ENCODE measurements at places on chromosomes 5 and 9.
A peak's percentile ranks its signal among the peaks of the same experiment; 100 is the strongest.

- DNase-seq = no peak
- H3K36me3 ChIP-seq = peaks cover 22% of the 10 kb centered on the region
- H3K27ac ChIP-seq = no peak overlapping the region
- H3K27me3 ChIP-seq = no peaks in the 10 kb centered on the region
- H3K4me3 ChIP-seq = no peak overlapping the region
Observed at GRCh38 chr9:97908705-97909104, 13.6 kb downstream of the TRMO start.

DNA sequence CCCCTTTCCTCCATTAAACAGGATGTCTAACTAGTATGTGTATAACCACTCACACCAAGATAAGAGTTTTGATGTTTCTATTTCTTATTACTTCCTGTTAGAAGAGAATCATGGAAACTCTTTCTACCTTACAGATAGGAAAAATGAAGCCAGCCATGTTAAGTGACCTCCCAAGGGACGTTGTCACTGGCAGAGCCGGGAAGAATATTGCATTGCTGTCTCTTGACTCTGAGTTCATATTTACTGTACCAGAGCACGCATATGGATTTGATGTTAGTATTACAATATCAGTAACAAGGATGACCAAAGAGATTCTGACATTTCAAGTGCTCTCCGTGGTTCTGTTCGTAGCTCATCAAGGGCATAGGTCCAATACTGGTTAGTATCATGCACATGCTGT is 12.5 kb upstream of the C5orf63 start:
- DNase-seq = no peak
- H3K4me3 ChIP-seq = no peak overlapping the region
- H3K27me3 ChIP-seq = peaks cover 1% of the 10 kb centered on the region
- no peaks in the 10 kb centered on the region for H3K36me3 ChIP-seq
- H3K27ac ChIP-seq = no peak overlapping the region

DNA sequence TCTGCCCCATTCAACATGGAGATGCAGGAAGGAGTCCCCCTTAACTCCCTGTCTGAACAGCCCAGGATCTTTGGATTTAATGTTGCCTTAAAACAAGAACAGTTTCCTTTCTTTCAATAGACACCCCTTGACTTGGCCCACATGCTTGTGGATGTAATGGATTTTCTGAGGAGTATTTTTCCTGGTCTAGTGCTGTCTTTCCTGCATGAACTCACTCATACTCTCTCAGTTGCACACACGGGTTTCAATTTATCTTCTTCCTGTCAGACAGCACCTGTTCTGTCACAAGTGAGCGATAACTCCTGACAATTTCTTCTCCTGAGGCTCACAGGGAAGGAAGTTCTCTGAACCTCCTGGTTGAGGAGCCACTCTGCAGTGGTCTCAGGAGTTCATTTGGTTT is 85.1 kb downstream of the ACER2 start:
- DNase-seq = no peak
- peaks cover under 1% of the 10 kb centered on the region for H3K27me3 ChIP-seq
- H3K36me3 ChIP-seq = no peaks in the 10 kb centered on the region
- peak overlapping the region; percentile 86 for H3K27ac ChIP-seq
- H3K4me3 ChIP-seq = no peak overlapping the region
- H3K4me1 ChIP-seq = peaks cover 13% of the 10 kb centered on the region

- H3K27me3 ChIP-seq = no peaks in the 10 kb centered on the region
- peaks cover 4% of the 10 kb centered on the region for H3K36me3 ChIP-seq
- H3K4me1 ChIP-seq = no peaks in the 10 kb centered on the region
- no peak overlapping the region for H3K27ac ChIP-seq
- no peak for DNase-seq
Observed at GRCh38 chr9:101326501-101326900, 58.3 kb downstream of the BAAT start.

- no peak for DNase-seq
- peaks cover 3% of the 10 kb centered on the region for H3K27me3 ChIP-seq
- H3K27ac ChIP-seq = no peak overlapping the region
- no peaks in the 10 kb centered on the region for H3K36me3 ChIP-seq
- no peak overlapping the region for H3K4me3 ChIP-seq
- H3K4me1 ChIP-seq = peaks cover 16% of the 10 kb centered on the region
Observed at GRCh38 chr5:154945695-154946301, 4.9 kb downstream of the MRPL22 start.

GRCh38 chr5:111993242-111993641 is 236.2 kb upstream of the NREP start:
- no peak overlapping the region for H3K27ac ChIP-seq
- no peaks in the 10 kb centered on the region for H3K27me3 ChIP-seq
- peaks cover 4% of the 10 kb centered on the region for H3K36me3 ChIP-seq
- H3K4me1 ChIP-seq = no peaks in the 10 kb centered on the region
- no peak for DNase-seq

DNA sequence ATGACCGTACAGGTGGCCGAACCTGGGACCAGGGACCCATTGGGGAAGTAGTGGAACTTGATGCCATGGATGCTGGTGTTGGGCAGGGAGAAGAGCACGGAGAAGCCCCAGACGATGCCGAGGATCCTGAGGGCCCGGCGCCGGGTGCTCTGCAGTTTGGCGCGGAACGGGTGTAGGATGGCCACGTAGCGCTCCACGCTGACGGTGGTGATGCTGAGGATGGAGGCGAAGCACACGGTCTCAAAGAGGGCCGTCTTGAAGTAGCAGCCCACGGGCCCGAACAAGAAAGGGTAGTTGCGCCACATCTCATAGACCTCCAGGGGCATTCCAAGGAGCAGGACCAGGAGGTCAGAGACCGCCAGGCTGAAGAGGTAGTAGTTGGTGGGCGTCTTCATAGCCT is 585 bp downstream of the NMUR2 start:
- H3K27me3 ChIP-seq = peaks cover 1% of the 10 kb centered on the region
- no peak overlapping the region for H3K4me3 ChIP-seq
- H3K4me1 ChIP-seq = no peaks in the 10 kb centered on the region
- H3K36me3 ChIP-seq = no peaks in the 10 kb centered on the region
- no peak overlapping the region for H3K27ac ChIP-seq

- H3K27ac ChIP-seq = no peak overlapping the region
- peaks cover 11% of the 10 kb centered on the region for H3K4me1 ChIP-seq
- peaks cover 2% of the 10 kb centered on the region for H3K27me3 ChIP-seq
- H3K4me3 ChIP-seq = no peak overlapping the region
- no peaks in the 10 kb centered on the region for H3K36me3 ChIP-seq
Observed at GRCh38 chr5:175677571-175677970, 19.7 kb downstream of the HRH2 start.

- no peaks in the 10 kb centered on the region for H3K27me3 ChIP-seq
- H3K4me1 ChIP-seq = no peaks in the 10 kb centered on the region
- H3K36me3 ChIP-seq = no peaks in the 10 kb centered on the region
- no peak overlapping the region for H3K4me3 ChIP-seq
- no peak overlapping the region for H3K27ac ChIP-seq
Observed at GRCh38 chr5:156379206-156379605, 52.2 kb downstream of the SGCD start.

- H3K27ac ChIP-seq = no peak overlapping the region
- H3K27me3 ChIP-seq = no peaks in the 10 kb centered on the region
- no peaks in the 10 kb centered on the region for H3K36me3 ChIP-seq
- H3K4me1 ChIP-seq = no peaks in the 10 kb centered on the region
- no peak for DNase-seq
- H3K4me3 ChIP-seq = no peak overlapping the region
Observed at GRCh38 chr9:118108971-118109370, 404.8 kb downstream of the TLR4 start.

GRCh38 chr9:28212979-28213378 is 639.7 kb upstream of the C9orf72 start:
- H3K36me3 ChIP-seq = no peaks in the 10 kb centered on the region
- H3K27ac ChIP-seq = no peak overlapping the region
- peaks cover 8% of the 10 kb centered on the region for H3K4me1 ChIP-seq
- DNase-seq = no peak

DNA sequence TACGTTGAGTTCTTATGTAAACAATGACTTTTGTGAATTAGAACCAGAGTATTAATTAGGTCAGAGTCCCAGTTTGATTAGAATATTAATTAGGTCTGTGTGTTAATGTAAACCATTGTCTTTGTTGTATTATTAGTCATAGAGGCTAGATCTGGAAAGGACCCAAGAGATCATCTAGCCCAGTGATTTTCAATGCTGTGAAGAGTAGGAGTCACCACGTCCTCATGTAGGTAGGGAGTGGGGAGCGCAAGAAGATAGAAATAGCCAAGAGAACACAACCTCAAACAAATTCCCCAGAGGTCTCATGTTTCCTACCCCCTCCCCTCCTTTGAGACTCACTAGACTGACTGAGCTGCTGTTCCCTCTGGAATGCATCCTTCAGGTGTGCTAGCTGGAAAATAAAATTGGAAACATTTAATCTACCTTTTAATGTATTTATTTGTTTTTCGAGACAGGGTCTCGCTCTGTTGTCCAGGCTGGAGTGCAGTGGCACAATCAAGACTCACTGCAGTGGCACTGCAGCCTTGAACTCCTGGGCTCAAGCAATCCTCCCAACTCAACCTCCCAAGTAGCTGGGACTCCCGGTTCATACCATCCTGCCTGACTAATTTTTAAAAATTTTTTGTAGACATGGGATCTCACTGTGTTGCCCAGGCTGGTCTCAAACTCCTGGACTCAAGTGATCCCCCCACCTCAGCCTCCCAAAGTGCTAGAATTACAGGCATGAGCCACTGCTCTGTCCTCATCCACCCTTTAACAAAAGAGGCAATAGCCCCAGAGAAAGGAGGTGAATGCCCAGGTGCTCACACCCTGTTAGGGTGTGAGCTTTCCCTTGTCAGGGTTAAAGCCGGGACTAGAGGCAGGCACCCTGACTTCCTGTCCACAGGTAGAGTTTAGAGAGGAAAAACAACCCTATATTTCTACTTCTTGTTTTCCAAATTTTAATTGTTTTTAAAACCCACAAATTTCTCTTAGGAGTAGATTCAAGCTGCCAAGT is 92.9 kb downstream of the INIP start:
- H3K27me3 ChIP-seq = no peaks in the 10 kb centered on the region
- peaks cover 3% of the 10 kb centered on the region for H3K4me1 ChIP-seq
- DNase-seq = no peak
- no peak overlapping the region for H3K27ac ChIP-seq

DNA sequence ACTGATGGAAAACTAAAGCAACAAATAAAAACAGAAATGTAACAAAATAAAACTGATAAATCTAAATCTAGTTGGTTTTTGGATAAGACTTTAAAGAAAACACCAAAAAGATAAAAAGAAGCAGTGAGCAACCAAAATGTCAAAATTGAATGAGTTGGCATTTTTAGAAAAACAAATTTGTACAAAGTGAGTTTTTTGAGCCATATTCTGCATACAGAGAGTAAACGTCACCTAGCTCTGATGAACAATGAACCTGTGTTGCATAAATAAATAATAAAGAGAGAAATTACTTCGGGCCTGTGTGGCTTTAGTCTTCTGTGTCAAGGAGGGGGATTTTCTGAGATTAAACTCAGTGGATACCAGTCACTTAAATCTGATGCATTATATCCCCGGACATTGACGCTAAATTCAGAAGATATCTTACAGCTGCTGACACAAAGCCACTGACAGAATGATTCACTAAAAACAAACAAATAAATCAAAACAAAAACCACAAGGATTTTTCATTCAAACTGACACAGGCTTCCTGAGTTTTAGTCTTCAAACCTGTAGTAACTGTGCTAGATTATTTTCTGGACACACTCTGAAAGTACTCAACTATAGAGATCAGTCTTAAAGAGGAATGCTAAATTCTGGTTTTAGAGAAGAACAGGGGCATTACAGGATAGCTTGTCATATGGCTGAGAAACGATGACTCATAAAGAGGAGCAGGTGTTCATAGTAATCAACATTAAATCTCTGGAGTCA is 403.5 kb upstream of the ST8SIA4 start:
- no peak overlapping the region for H3K4me3 ChIP-seq
- no peak overlapping the region for H3K27ac ChIP-seq
- H3K36me3 ChIP-seq = no peaks in the 10 kb centered on the region
- H3K27me3 ChIP-seq = no peaks in the 10 kb centered on the region

GRCh38 chr9:26955222-26955903 is 849 bp upstream of the IFT74 start:
- peaks cover 4% of the 10 kb centered on the region for H3K27me3 ChIP-seq
- peak overlapping the region; percentile 95 for H3K4me3 ChIP-seq
- peaks cover 14% of the 10 kb centered on the region for H3K4me1 ChIP-seq

- H3K4me3 ChIP-seq = no peak overlapping the region
- H3K4me1 ChIP-seq = no peaks in the 10 kb centered on the region
- peaks cover 3% of the 10 kb centered on the region for H3K36me3 ChIP-seq
- no peak for DNase-seq
- H3K27ac ChIP-seq = no peak overlapping the region
Observed at GRCh38 chr5:90747175-90747574, 188.6 kb downstream of the ADGRV1 start.

DNA sequence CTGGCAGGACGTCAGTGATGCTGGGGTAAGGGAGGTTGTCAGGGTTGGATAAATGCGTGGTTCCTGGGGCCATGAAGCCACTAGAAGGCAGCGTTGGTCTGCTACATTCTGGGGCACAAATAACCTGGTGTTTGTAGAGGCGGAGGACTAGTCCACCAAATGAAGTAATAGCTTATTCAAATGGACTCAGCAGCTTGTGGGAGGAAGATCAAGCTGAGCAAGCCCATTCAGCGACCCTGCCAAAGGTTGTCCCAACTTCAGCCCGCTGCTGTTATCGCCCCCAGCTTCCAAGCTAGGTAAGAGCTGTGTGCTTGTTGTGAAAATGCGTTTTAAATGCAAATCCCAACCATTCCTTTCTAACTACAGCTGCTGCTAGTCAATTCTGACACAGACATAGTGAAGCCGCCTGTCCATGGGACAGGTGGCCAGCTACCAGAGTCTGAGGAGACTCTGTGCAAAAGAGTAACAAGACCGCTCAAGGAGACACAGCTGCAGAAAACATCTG is 7.6 kb upstream of the FAM240B start:
- no peaks in the 10 kb centered on the region for H3K27me3 ChIP-seq
- H3K27ac ChIP-seq = no peak overlapping the region
- H3K36me3 ChIP-seq = no peaks in the 10 kb centered on the region
- no peaks in the 10 kb centered on the region for H3K4me1 ChIP-seq

DNA sequence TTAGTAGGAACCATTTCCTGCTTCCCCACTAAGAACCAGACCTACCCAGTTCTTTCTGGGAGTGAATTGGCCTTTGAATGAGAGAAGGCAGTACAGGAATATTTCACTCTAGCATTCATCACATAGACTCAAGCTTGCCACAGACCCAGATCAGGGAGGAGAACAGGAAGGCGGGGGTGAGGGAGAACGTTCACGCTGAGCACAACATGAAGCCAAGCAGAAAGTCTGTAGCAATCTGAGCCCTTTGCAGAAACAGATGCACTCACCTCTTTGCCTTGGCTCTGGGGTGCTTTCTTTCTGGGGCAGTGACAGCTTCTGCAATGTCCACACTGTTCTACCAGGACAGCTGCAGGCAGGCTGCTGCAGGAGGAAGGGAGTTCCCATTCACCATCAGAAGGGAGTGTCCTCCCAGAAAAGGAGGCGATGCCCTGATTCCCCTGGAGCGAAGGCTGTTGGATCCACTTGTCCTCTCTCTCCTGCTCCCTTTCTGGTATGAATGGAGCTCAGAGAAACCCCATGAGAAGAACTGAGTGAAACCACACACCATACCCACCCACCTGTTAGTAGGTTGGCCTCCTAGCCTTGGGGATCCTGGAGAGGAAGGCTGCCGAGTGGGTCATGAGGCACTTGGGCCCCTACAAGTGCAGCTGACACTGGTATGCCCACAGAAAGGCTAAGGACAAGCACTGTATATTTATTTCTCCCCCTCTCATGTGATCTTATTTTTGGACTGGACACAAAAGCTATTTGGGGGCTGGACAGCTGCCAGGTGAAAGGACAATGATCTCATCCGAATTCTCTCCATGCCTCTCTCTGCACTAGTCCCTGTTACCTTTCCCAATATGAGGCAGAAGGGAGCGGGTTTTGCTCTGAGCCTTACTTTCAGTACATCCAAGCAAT is 11.7 kb upstream of the FGF1 start:
- no peaks in the 10 kb centered on the region for H3K36me3 ChIP-seq
- no peak overlapping the region for H3K4me3 ChIP-seq
- H3K27me3 ChIP-seq = no peaks in the 10 kb centered on the region
- peaks cover 20% of the 10 kb centered on the region for H3K4me1 ChIP-seq

All from endothelial cell (in vitro differentiated cells).